ENCODE measurements at places on chromosomes 4 and X. TPM values are rescaled to one million over a fixed set of nuclear protein-coding genes. Genes with fewer than 3 reads are reported as not detected.

NONO gene
- total RNA-seq = 246 TPM

EPGN gene
- not detected for total RNA-seq

SERTM2 gene
- not detected for total RNA-seq

RTL3 gene
- total RNA-seq = not detected

PABPC1L2B gene
- total RNA-seq = not detected

GRCh38 chrX:51847463-51847862, 46.0 kb upstream of the MAGED1 start:
- no peaks in the 10 kb centered on the region for H3K4me1 ChIP-seq
- H3K27me3 ChIP-seq = no peaks in the 10 kb centered on the region
- no peak for DNase-seq
- H3K4me3 ChIP-seq = no peak overlapping the region
- no peak overlapping the region for H3K27ac ChIP-seq

GRCh38 chr4:98566361-98567008, 91.9 kb downstream of the TSPAN5 start:
- no peak overlapping the region for H3K4me3 ChIP-seq
- H3K36me3 ChIP-seq = no peaks in the 10 kb centered on the region
- H3K27me3 ChIP-seq = no peaks in the 10 kb centered on the region
- H3K4me1 ChIP-seq = peaks cover 4% of the 10 kb centered on the region

DNA sequence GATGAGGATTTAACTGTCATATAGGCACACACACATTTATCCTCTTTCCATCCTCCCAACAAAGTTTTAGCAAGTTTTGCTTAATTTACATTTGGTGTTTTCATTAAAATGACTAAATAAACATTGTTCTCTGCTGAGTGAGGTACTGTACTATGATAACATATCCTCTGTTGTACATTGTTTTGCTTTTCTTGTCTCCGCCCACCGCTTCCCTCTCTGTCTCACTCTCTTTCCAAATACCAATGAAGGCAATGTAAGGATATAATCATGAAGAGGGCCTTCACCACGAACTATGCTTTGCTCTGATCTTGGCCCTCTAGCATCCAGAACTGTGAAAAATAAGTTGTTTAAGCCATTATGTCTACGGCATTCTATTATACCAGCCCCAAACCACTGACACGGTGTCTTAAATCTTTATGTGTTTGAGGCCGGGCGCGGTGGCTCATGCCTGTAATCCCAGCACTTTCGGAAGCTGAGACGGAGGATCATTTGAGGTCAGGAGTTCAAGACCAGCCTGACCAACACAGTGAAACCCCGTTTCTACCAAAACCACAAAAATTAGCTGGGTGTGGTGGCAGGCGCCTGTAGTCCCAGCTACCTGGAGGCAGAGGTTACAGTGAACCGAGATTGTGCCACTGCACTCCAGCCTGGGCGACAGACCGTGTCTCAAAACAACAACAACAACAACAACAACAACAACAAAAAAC, 65.3 kb downstream of the HPRT1 start:
- no peaks in the 10 kb centered on the region for H3K36me3 ChIP-seq
- H3K4me1 ChIP-seq = no peaks in the 10 kb centered on the region
- no peak overlapping the region for H3K4me3 ChIP-seq
- H3K27ac ChIP-seq = no peak overlapping the region
- no peak for DNase-seq

GRCh38 chr4:170339522-170339921, 249.8 kb upstream of the AADAT start:
- no peak overlapping the region for H3K4me3 ChIP-seq
- no peak for DNase-seq
- no peaks in the 10 kb centered on the region for H3K36me3 ChIP-seq
- no peaks in the 10 kb centered on the region for H3K4me1 ChIP-seq
- H3K27me3 ChIP-seq = no peaks in the 10 kb centered on the region
- H3K27ac ChIP-seq = no peak overlapping the region

DNA sequence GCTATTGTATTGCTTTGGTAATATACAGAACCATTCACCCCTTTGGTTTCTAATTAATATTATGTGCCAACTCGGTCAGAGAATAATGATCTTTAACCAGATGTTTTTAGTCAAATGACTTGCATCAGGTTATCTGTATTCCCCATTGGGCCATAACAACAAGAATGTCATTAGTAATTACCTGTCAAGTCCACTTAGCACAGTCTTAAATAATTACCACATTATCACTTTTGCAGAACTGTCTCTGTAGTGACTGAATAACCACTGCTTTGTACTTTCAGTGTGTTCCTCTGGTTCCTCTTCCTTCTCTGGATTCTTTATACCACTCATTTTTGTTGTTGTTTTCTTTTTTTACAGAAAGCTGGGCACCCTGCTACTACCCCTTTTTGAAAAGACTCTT, 257.7 kb upstream of the SPOCK3 start:
- H3K4me3 ChIP-seq = no peak overlapping the region
- no peaks in the 10 kb centered on the region for H3K27me3 ChIP-seq
- no peaks in the 10 kb centered on the region for H3K36me3 ChIP-seq
- no peaks in the 10 kb centered on the region for H3K4me1 ChIP-seq
- DNase-seq = no peak

GRCh38 chr4:140344101-140344500, 29.3 kb upstream of the SCOC start:
- no peaks in the 10 kb centered on the region for H3K36me3 ChIP-seq
- H3K27ac ChIP-seq = no peak overlapping the region
- DNase-seq = no peak
- no peaks in the 10 kb centered on the region for H3K27me3 ChIP-seq
- H3K4me1 ChIP-seq = no peaks in the 10 kb centered on the region
- H3K4me3 ChIP-seq = no peak overlapping the region

GRCh38 chr4:81808011-81808672, 336.4 kb upstream of the RASGEF1B start:
- no peaks in the 10 kb centered on the region for H3K36me3 ChIP-seq
- H3K27me3 ChIP-seq = no peaks in the 10 kb centered on the region
- DNase-seq = peak; percentile 45
- no peak overlapping the region for H3K27ac ChIP-seq
- H3K4me1 ChIP-seq = no peaks in the 10 kb centered on the region
- no peak overlapping the region for H3K4me3 ChIP-seq

GRCh38 chr4:38752372-38752940, 30.3 kb downstream of the TLR10 start:
- no peak for DNase-seq
- H3K4me1 ChIP-seq = peaks cover 30% of the 10 kb centered on the region
- peak overlapping the region; percentile 69 for H3K27ac ChIP-seq
- no peak overlapping the region for H3K4me3 ChIP-seq
- no peaks in the 10 kb centered on the region for H3K27me3 ChIP-seq
- no peaks in the 10 kb centered on the region for H3K36me3 ChIP-seq

DNA sequence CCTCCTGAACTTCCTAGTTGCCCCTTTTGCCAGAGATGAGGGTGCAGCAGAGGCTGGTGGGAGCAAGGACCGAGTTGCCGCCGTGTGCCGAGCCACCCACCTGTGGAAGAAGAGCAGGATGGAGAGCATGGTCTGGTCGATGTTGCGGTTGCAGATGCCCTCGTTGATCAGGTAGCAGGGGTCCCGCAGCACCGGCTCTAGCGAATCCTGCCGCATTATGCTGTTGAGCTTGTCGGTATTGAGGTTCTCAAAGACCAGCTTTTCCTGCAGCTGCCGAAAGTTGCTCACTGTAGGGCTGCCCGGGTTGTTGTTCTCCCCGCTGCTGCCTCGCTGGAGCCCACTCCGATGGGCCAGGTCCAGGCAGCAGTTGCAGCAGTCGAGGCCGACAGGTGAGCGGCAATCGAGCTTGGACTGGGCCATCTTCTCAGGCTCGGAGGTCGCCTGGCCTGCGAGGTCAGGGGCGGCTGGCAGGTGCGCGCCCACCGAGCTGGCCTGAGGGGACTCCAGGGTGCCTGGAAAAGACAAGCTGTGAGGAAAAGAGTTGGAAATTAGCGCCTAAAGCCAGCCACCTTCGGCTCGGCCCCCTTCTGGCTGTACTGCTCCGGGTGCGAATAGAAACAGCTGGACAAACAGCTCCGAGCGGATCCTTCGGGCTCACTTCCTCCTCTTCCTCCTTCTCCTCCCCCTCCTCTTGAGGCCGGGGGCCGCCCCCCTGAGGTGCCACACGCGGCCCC, 420 bp downstream of the TSC22D3 start:
- H3K36me3 ChIP-seq = no peaks in the 10 kb centered on the region
- H3K27ac ChIP-seq = peak overlapping the region; percentile 76
- peaks cover 9% of the 10 kb centered on the region for H3K4me1 ChIP-seq
- peak overlapping the region; percentile 11 for H3K4me3 ChIP-seq
- H3K27me3 ChIP-seq = no peaks in the 10 kb centered on the region

GRCh38 chr4:62156205-62156604, 956.1 kb downstream of the ADGRL3 start:
- no peaks in the 10 kb centered on the region for H3K36me3 ChIP-seq
- H3K27ac ChIP-seq = no peak overlapping the region
- H3K4me3 ChIP-seq = no peak overlapping the region
- DNase-seq = no peak

DNA sequence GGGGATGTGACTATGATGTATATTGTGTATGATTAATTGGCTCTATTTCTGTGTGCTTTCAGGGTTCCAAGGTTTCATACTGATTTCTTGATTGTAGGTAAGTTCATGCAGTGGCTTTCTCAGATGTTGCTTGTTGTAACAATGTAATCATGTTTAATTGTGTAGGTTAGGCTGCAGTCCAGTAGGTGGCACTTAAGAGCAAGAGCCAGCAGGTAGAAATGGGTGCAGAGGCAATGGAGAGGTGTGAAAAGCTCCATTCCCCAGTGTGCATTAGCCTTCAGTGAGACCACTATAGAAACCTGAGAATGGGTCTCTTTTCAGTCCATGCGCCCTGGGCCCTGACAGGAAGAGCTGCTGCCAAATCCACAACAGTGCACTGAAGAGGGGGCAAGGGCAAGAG, 28.2 kb downstream of the DCAF12L2 start:
- H3K4me1 ChIP-seq = no peaks in the 10 kb centered on the region
- no peak overlapping the region for H3K4me3 ChIP-seq
- DNase-seq = no peak
- H3K36me3 ChIP-seq = no peaks in the 10 kb centered on the region
- no peaks in the 10 kb centered on the region for H3K27me3 ChIP-seq

DNA sequence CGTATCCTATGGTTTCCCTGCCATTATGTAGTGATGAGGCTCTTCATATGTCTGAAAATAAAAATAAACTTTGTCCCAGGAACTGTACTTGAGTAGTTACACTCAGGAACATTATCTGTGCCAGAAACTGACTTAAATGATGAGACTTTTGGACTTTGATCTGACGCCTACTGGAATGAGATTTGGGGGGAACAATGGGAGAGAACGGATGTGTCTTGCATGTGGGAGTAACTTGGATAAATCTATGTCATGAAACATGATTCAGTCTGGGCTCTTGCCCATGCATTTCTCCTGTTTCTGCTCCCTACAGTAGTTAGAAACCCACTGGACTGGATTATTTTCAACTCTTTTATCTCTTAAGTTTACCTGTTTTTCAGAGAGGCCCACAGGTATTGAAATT, 2351.4 kb downstream of the PCDH7 start:
- H3K4me1 ChIP-seq = peaks cover 17% of the 10 kb centered on the region
- DNase-seq = no peak
- H3K4me3 ChIP-seq = no peak overlapping the region
- H3K36me3 ChIP-seq = no peaks in the 10 kb centered on the region
